NB4 (cell line): ENCODE measurements at places on chromosomes 6 and 20.

GRCh38 chr6:140029551-140029950, 655.1 kb upstream of the CITED2 start:
- DNase-seq: no peak

DNA sequence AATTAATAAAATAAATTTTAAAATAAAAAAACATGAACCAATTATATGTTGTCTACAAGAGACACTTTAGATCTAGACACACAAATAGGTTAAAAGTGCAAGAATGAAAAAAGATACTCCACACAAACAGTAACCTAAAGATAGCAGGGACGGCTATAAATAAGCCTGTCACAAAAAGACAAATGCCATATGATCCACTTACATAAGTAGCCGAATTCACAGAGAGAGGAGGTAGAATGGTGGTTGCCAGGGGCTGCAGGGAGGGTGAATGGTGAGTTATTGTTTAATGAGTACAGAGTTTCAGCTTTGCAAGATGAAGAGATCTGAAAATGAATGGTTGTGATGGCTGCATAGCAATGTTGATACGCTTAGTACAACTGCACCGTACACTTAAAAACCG, 32.7 kb downstream of the KATNA1 start:
- no peak for DNase-seq

DNA sequence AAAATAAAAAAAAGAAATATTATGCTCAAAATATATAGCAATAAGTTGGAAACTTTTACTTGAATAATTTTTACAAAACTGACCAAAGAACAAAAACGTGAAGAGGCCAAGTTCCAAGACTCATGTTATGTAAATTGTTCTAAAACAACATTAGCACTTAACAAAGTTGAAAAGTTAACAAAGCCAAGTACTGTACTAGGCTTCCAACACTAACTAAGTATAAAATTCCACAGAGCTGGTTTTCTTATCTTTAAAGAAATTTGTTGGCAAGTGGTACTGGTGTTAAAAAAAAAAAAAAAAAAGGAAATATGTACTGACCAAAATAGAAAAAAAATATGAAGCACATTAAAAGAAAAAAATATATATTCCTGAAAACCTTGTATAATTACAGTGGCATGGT, 127.8 kb downstream of the SLC16A10 start:
- no peak for DNase-seq

GRCh38 chr20:47020231-47020630, 125.6 kb downstream of the EYA2 start:
- no peak for DNase-seq

- no peak for DNase-seq
Observed at GRCh38 chr6:33628401-33628964, 7.4 kb downstream of the ITPR3 start.

DNA sequence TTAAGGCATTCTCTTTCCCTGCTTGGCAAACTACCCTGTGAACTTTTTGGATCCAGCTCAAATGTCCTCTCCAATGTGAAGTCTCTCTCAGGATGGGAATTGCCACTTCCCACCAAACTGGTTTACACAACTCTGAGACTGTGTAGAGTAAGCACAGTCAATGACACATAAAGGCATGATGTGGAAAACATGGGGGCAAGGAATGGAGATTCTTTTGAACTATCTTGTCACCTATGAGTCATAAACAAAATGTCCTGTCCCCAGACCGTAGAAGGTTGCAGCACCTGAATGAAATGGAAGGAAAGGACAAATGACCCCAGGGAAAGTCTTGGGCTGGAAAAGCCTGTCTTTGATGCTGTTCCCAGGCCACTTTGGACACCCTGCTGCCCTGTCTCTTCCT, 11.0 kb upstream of the KIF13A start:
- DNase-seq: no peak

DNA sequence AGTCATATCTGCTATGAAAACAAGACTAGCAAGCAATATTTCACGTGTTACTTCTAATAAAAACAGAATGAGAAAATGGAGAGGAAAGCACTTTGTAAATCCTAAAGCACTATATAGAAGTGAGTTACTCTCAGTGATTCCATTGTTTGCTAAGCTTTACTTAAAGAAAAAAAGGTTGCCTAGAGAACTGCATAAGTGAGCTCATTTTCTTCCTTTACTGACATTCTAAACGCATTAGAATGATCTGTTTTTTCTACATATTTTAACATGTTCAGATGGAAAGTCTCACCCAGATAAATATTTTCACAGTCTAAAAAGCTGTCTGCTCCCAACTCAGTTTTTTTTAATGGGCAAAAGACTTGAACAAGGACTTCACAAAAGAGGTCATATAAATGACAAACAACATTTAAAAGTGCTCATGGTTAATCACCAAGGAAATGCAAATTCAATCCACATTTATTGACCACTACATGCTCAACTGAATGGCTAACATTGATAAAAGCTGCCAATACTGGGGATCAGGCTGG, 52.9 kb upstream of the AKAP12 start:
- no peak for DNase-seq

- no peak for DNase-seq
Observed at GRCh38 chr6:162965366-162965765, 237.6 kb downstream of the PACRG start.

DNA sequence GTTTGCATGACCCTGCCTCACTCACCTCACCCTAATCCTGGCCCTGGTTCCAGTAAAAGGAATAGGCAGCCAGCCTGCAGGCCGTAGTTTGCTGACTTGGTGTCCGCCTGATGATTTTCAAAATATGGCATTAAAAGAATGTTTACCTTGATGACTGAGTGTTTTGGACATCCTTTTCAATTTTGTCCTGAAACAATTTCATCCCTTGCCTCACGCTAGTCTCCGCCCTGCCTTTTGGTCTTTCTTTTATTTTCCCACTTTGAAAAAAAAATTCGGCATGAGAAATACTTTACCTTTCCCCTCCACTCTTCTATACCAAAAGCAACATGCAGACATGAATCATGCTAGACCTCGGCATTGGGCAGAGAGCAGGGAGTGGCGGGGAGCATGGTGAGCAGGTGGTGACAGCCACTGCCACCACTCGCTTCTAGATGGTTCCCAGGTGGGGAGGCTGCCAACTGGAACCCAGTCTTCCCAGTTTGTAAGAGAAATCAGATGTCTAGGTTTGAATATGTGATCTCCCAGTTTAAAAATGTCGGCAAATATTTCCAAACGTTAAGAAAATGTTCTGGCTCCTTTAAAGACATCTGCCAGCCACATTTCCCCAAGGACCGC, 9.4 kb downstream of the CD40 start:
- no peak for DNase-seq

- no peak for DNase-seq
Observed at GRCh38 chr6:125637207-125637606, 112.2 kb upstream of the HEY2 start.

GRCh38 chr6:3227363-3228045, at the start of gene TUBB2B:
TSS of gene TUBB2B (minus strand) at chr6:3227653. CDS start at chr6:3227543, 110 bp downstream.
- DNase-seq: no peak

- no peak for DNase-seq
Observed at GRCh38 chr6:125004198-125004597, 42.0 kb downstream of the RNF217 start.
